ENCODE measurements at places on chromosomes 1 and 21.
A peak's percentile ranks its signal among the peaks of the same experiment; 100 is the strongest.

GRCh38 chr1:24801176-24801575, 55.9 kb downstream of the CLIC4 start:
- DNase-seq: no peak

GRCh38 chr1:246425895-246426294, 81.2 kb downstream of the SMYD3 start:
- no peak for DNase-seq

DNA sequence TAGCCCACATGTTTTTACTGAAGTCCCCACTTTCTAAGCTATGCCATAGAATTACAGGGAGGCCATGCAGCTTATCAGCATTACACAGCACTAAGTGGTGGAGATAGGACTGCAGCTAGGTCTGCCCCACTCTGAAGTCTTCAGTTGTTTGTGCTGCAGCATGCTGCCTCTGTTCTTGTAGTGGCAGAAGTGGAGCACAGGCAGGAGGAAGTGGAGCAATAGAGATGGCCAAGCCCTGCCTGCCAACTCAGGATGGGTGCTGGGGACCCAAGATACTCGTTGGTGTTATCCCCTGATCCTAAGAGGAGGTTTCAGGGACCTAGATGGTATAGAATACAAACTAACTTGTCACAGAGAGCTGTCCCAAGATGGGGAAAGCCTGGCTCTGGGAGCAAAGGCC, 12.9 kb downstream of the MRPL37 start:
- no peak for DNase-seq

DNA sequence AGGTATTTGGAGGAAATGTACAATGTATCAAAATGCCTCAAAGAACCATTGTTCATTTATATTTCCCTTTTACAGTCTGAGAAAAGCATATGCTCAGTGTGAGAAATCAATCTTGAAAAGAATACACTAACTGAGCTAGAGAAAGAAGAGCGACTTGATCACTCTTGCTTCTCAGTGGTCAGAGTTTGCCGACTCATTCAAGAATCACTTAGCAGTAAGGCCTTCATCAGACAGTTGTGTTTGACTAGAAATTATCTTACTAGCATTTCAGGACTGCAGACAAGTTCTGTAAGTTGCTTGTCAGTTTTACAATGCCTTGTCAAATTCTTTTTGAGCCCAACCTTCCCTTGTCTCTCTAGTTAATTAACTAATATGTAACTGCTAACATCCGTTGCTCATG, 12.9 kb downstream of the RGS18 start:
- DNase-seq: no peak

DNA sequence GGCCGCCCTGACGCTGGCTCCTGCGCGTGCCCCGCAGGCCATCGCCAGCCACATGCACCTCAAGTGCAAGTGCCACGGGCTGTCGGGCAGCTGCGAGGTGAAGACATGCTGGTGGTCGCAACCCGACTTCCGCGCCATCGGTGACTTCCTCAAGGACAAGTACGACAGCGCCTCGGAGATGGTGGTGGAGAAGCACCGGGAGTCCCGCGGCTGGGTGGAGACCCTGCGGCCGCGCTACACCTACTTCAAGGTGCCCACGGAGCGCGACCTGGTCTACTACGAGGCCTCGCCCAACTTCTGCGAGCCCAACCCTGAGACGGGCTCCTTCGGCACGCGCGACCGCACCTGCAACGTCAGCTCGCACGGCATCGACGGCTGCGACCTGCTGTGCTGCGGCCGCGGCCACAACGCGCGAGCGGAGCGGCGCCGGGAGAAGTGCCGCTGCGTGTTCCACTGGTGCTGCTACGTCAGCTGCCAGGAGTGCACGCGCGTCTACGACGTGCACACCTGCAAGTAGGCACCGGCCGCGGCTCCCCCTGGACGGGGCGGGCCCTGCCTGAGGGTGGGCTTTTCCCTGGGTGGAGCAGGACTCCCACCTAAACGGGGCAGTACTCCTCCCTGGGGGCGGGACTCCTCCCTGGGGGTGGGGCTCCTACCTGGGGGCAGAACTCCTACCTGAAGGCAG, 23.4 kb upstream of the ARF1 start:
- DNase-seq: no peak

DNA sequence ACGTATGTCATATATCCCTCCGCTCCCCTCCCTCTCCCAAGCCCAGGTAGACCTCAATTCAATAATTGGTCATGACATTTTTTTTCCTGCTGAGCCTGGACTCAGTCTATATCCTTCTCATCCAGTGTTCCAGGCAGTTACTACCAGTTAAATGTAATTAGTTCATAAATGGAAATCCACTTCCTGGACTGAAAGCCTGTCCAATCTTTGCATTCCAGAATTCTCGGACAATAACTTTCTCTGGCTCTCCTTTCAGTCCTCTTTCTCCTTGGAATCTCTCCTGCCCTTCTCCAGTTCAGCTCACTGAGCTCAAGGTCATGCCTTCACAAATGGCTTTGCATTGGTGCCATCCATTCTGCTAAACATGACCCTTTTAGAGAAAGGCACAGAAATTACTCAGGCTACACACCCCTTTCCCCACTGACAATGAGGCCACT, 34.8 kb downstream of the VWA5B1 start:
- DNase-seq: no peak

GRCh38 chr1:160781914-160782689, 13.9 kb upstream of the LY9 start:
- no peak for DNase-seq

DNA sequence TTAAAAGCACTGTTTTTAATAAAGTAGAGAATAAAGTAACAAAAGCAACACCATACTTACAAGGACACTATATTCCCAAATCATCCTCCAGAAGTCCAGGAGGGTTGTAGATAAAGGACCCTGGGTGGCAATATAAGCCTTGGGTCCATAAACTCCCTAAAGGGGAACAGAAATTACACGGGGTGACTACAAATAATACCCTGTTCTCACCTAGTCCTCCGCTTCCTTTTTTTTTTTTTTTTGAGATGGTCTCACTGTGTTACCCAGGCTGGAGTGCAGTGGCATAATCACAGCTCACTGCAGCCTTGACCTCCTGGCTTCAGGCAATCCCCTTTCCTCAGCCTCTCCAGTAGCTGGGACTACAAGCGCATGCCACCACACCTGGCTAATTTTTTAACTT, 13.1 kb downstream of the PTPN22 start:
- no peak for DNase-seq

- DNase-seq: no peak
Measured at GRCh38 chr1:232983375-232983774, 33.0 kb downstream of the NTPCR start.

DNA sequence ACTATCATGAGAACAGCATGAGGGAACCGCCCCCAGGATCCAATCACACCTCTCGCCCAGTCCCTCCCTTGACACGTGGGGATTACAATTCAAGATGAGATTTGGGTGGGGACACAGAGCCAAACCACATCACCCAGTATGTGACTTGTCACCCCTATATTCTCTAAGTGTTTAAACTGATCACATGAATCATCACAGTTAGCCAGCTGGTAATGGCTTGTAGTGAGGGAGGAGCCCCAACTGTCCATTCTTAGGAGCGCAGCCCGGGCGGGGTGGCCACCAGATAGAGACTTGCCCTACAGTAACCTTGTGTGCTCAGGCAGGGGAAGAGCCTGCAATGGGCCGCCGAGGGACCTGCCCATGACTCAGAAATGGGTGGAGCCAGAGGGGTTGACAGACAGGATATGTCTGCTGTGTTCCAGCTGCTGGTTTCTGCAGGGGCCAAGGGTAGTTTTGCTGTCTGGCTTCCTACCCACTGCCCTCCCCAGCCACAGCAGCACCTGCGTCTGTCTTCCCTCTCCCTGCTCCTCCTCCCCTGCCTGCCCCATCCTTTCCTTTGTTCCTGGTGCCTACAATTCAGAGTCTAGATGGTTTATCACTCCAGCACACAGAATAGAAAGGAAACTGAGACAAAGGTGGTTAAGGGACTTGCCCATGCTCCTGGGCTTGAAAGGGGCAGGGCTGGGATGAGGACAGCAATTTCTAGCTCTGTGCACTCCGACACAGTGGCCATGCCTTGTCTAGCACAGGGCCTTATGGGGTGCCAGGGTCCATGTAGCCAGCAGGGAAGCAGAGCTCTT, 9.2 kb downstream of the ABCG1 start:
- peak; percentile 96 for DNase-seq

GRCh38 chr1:248000169-248000568, 13.3 kb upstream of the OR2L5 start:
- DNase-seq: no peak

DNA sequence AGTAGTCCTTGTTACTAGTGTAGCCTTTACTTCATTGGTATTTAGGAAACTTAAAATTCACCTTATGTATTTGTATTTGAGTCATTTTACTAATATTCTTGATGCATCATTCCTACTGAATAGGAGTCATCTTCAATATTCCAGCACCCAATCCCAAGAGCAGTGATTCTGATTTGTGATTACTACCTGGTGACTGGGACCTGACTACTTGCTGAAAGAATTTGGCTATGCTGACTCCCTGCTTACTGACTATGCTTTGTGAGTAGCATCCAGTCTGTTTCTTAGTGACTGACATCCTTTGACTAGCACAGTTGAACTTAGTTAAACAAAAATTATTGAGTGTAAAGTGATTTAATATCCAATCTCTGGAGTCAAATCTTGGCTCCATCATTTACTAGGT, 129.9 kb upstream of the NEGR1 start:
- DNase-seq: no peak

GRCh38 chr1:16434501-16434900, 2.7 kb downstream of the SPATA21 start:
- DNase-seq: no peak

Measured in DND-41 (cell line).